Mesenchymal stem cell (in vitro differentiated cells and primary cell): ENCODE measurements at places on chromosomes 7 and 10.

GRCh38 chr7:118844748-118845147 lies 620.2 kb downstream of the ANKRD7 start:
- DNase-seq = no peak

- DNase-seq = no peak
These were observed 130.1 kb upstream of the MDFIC start for GRCh38 chr7:114791771-114792170.

DNA sequence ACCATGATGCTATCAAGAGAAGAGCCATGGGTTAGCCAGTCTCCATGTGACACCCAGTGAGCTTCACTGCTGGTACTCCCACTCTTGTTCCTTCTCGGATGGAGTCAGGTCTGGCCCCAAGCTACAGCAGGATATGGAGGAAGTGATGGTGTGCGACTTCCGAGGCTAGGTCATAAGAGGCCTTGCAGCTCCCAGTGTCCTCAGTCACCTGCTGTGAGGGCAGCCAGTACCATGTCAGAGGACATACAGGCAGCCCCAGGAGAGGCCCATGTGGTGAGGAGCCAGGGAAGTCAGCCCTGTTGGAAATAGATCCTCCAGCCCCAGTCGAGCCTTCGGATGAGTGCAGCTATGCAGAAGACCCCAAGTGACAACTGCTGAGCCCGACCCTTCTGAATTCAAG lies 237.0 kb downstream of the EBF3 start:
- no peak for DNase-seq

GRCh38 chr7:138934861-138935260 lies 46.3 kb downstream of the KIAA1549 start:
- peak; percentile 79 for DNase-seq

- DNase-seq = no peak
These were observed 82.0 kb upstream of the RHEB start for GRCh38 chr7:151601521-151602305.

DNA sequence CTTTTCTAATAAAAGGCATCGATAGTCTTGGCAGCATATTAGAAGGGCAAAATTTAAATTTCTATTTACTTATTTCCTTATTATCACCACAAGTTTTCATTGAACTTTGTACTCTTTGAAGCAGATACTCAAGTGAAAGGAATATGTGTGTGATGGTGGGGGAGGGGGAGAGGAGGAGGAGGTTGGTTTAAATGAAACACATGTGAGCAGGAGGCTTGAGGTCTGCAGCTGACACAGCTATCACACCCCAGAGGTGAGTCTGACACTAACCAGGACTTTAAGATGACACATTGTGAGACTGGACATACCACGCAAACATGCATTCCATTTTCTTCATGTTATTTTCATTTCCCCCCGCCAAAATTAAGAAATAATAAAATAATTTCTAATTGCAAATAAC lies 63.3 kb downstream of the CTTNBP2 start:
- no peak for DNase-seq

DNA sequence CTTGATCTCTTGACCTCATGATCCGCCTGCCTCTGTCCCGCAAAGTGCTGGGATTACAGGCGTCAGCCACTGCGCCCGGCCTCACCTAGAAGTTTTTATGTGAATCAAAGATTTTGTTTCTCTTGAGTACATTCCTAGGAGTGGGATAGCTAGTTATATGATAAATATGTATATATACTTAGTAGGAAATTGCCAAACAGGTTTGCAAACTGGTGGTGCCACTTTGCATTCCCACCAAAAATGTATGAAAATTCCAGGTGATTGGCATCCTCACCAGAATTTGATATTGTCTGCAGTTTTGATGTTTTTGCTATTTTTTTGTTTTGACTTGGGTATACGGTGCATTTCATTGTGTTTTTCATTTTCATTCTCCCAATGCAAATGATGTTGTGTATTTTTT lies 86.8 kb downstream of the NOD1 start:
- DNase-seq = no peak

DNA sequence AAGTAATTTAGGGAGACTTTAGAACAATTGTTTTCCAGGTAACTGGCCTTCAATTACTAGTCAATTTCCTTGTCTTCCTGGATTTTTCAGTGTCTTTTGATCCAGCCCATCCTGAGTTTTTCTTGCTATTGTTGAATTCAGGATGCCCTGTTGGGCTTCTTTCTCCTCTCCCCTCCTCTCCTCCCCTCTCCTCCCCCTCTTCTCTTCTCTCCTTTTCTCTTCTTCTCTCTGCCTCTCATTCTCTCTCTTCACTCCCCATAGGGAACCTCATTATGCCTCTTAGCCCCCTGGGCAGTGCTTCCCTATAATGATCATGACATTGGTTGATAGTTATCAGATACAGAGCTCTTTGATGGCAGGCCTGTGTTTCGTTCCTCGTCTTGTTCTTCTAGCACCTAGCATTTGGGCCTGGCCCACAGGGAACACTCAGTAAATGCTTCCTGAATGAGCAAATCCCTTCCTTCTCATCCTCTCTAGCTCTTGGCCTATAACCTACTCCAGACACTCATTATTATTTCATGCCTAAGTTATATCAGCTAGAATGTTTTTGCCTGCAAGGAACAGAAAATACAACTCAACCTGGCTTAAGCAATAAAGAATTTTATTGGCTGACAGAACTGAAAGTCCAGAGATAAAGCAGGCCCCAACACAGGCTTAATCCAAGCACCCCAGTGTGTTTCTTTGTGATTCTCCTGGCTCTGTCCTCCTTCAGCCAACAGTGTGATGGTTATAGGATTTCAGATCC lies 56.8 kb downstream of the CACNB2 start:
- no peak for DNase-seq

GRCh38 chr10:98577168-98577567 lies 130.4 kb upstream of the HPS1 start:
- peak; percentile 37 for DNase-seq
